ENCODE measurements at places on chromosomes 3 and 15. TPM values are rescaled to one million over a fixed set of nuclear protein-coding genes. Genes with fewer than 3 reads are reported as not detected.
A peak's percentile ranks its signal among the peaks of the same experiment; 100 is the strongest.

DNA sequence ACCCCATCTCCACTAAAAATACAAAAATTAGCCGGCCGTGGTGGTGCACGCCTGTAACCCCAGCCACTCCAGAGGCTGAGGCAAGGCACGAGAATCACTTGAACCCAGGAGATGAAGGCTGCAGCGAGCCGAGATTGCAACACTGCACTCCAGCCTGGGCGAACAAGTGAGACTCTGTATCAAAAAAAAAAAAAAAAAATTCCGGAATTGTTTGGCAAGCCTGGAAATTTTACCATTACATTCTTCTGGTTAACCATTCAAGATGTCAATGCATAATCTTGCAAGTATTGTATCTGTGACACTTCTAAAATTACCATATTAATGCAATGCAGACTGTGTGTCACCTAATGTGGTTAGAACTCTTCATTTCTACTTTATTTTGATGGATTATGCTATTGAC lies 67.0 kb downstream of the CSNK1G1 start:
- DNase-seq = no peak

GRCh38 chr15:66842710-66843441 lies 140.8 kb downstream of the SMAD6 start:
- DNase-seq = peak; percentile 72

- DNase-seq = no peak
Measured at GRCh38 chr3:52225452-52226228, at the start of gene TLR9. TLR9 (minus strand) TSS chr3:52225645; CDS start chr3:52225529, 116 bp downstream.

- no peak for DNase-seq
Measured at GRCh38 chr3:49661281-49661680, 12.9 kb upstream of the APEH start.

DNA sequence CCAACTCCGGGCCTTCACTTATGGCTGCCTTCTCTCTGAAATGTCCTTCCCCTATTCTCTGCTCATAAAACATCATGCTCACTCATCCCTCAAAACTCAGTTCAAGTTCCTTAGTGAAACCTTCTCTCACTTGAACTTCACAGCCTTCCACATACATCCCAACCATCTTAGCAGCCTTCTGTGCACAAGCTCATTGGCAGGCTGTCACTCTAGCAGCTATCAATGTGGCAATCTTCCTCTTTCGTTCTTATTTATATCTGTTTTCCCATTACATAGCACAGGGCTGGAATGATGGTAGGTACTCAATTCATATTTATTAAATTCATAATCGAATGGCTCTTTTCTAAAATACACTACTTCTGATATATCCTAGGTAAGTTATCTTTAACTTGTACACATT lies 66.4 kb upstream of the MCTP2 start:
- no peak for DNase-seq

DNA sequence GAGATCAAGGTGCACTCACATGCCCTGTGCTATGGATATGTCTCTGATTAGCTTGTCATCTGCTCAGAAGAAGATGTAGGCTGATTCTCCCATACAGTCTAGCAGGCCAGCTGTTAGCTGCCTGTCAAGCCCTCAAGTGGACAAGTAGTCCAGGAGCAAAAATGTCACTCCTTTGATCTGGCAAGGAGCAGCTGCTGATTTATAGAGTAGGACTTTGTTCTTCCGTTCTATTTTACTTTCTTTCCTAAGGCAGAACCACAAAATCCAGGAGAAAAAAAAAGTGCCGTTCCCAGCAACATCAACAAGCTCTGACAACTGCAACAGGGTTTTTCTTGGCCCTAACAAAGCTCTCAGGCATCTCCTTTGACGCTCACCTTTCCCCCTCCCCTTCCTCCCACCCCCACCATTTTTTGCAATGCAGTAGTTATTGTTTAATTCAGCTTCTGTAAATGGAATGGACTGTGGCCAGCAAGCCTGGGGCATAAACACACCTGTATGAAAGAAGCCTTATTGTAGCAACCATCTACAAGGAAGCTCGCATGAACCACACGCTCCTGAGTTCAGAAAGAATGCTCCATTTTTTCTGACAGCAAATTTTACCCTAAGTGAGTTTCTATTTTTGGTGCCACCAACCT lies 196.3 kb downstream of the MEIS2 start:
- peak; percentile 90 for DNase-seq

GRCh38 chr15:77516786-77517185 lies 96.1 kb downstream of the HMG20A start:
- no peak for DNase-seq

DNA sequence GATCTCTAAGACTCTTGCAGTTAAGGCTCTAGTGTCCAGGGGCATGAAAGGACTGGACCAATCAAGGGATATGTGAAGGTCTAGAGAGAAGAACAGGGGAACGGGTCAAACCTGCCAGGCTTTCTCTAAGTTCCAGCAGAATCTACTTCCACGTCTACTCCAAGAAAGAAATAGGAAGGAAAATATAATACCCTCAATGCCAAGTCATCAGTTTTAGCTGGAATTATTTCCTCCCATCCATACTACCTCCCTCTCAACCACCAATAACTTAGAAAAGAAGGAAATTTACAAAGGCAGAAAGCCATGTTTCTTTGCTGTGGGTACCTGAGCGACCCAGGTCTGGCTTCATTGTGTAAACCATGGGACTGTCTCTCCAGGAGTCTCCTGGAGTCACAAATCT lies 7.8 kb downstream of the SHC4 start:
- no peak for DNase-seq

DNA sequence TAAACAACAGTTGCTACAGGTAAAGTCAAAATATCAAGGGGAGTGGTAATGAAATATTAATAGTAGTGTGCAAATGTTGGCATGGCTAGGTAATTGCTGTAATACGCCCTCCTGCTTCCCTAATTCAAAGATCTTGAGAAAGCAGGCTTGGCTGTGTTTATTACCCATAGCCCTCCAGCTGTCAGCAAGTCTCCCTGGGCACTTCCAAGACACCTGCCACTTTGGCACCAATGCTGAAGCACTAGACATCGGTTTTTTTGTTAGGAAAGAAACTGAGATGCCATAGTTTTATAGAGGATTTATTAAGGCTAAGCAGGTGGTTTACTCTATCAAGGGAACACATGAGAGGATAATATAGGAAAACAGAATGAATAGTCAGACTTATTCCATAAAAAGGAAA lies 64.4 kb downstream of the P2RY1 start:
- peak; percentile 7 for DNase-seq

DNA sequence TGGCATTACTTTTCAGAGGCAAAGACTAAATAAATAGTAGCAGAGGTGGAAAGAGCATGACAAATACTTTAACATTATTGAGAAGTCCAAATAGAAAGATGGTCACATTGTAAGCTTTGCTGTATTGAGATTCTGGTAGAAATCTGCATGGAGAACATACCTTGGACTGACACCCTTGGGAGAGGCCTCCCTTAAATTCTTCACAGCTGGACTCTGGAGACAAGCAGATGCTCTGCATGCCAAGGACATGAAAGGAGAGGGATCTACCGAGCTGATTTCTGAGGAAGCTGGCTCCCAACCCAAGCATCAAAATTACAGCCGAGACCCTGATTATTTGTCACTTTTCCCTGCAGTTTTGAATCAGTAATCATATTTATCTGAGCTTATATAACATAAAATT lies 212.5 kb upstream of the COL8A1 start:
- peak; percentile 35 for DNase-seq

- no peak for DNase-seq
Measured at GRCh38 chr3:109852283-109852682, 514.9 kb upstream of the DPPA4 start.

- no peak for DNase-seq
Measured at GRCh38 chr3:194185221-194185620, 49.3 kb downstream of the HES1 start.

DNA sequence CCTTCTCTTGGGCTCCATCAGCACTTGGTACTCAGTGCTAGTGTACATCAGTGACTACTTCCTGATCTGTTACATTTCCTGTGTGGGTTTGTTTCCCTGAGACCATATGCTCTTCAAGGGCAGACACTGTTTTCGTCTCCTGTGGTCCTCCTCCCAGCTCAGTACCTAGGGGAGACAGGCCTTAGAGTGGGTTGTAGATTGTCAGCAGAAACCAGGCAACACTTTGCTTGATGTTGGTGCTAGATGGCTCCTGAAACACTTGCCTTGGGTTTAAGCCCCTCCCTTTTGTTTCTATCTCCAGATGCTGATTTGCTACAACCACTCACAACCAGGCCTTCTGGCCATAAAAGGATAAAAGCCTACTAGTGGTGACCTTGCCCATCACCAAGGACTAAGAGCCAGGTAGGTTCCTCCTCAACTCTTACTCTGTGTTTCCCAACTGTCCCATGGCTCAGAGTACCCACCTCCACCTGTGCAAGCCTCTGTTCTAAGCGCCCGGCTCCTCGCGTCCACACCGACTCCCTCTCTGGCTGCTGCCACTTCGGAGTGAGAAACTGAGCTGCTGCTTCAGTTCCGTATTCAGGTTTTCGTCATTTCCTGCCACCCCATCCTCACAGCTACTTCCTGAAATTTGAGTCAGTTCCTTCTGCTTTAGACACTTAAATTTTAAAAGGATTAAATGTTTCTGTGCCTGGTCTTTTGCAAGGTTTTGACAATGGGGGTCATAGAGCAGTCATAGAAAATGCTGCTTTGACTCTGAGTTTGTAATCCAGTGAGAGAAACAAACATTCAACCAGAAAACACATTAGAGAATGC lies at the start of gene HCLS1:
HCLS1 (minus strand) TSS at position 548 of the 816 bp plus-strand sequence. CDS start 2,556 bp downstream, outside the sequence.
- no peak for DNase-seq

GRCh38 chr3:184716622-184717398 lies 4.9 kb upstream of the MAGEF1 start:
- DNase-seq = peak; percentile 42

- no peak for DNase-seq
Measured at GRCh38 chr15:76663529-76663928, 241.6 kb downstream of the SCAPER start.

GRCh38 chr3:186940967-186941366 lies 10.6 kb downstream of the ST6GAL1 start:
- DNase-seq = no peak

DNA sequence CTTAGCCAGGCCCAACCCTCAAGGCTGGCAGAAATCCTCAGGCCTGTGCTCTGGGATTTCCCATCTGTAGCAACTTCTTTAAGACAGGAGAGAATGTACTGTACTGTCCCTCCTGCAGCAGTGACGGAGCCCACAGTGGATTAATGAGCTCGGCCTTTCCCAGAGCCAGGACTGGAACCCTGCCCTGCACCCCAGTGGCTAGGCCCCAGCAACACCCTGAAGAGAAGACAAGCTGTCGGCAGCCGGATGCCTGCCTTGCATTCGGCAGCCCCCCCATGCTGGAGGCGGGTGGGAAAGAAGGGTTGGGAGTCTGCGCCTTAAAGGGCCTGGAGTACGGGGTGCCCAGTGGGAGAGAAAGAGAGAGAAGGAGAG lies 32.0 kb downstream of the KLHL25 start:
- DNase-seq = no peak

DNA sequence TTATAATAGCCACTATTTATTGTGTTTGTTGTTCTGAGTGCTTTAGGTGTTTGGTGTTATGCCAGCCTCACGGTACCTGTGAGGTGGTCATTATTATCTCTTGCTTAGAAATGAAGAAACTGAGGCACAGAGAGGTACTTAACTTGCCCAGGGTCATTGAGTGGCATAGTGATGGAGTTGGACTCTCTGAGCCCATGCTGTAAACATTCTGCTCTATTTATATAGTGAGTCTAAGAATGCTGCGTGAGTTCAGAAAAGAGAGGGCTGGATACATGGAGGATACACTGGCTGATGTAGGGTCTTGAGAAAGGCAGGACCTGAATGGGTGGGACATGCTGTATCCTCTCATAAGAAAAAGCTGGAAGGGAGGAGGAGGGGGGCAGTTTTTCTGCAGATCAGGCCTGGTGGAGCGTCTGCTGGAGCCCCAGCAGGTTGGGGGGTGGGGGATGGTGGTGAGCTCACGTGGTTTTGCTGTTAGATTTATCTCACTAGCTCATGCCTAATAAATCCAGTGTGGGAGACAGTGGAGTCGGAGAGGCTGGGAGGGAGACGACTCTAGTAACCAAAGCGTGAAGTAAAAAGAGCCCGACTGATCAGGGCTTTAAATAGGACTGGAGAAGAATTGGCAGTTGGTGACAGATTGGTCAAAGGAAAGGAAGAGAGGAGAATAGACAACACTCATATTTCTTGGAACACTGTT lies 16.0 kb downstream of the MED12L start:
- no peak for DNase-seq

- peak; percentile 48 for DNase-seq
Measured at GRCh38 chr3:132343018-132343612, 25.9 kb downstream of the ACP3 start.

DNA sequence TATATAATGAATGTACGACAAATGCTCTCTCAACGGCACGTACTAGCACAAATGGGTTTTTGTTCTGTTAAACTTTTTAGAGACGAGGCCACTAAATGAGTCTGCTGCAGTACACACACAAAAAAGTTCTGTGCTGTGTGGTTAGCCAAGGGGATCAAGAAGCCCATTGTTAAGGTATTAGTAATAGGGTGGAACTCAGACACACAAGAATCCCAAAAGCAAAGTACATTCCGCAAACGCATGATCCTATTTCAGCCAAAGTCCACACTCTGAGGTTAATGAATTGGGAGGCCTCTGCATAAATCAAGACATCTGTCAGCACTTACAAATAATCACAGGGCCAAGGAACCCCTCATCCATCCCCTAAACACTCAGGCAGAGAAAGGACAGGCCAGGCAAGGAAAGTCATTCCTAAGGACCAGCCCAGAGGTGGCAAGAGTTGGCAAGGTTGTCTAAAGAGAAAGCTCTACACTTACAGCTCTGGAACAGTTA lies 12.1 kb downstream of the OSBPL10 start:
- peak; percentile 99 for DNase-seq

DNA sequence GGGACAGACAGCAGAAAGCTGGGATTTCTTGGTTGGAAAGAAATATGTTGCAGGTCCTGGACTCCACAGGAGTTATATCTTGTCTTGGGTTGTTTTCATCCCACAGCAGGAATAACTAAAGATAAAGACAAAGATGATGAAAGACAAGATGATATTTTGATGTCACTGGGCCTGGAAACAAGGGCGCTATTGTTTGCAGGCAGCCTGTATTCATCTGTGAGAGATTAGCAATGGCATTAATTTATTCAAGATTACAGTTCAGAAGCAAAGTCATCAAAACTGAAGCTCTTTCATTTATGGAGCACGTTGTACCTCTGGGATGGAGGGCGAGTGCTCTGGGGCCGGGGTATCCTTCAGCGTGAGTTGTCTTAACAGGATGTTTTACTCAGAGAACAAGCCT lies 213.8 kb downstream of the LRTM1 start:
- DNase-seq = no peak

The CFAP20DC gene
- 8.2 TPM for total RNA-seq

The INSYN1 gene
- 0.29 TPM for total RNA-seq

The NR2E3 gene
- total RNA-seq = not detected

The OTOL1 gene
- not detected for total RNA-seq

The EFCC1 gene
- not detected for total RNA-seq

The MASP1 gene
- total RNA-seq = not detected

The FEZF2 gene
- total RNA-seq = not detected

The PTPRG gene
- total RNA-seq = 26.2 TPM

The PRSS50 gene
- total RNA-seq = not detected

The GOLGA6D gene
- total RNA-seq = not detected

Data from LHCN-M2 (cell line).